Sigmoid colon (tissue), 7 donors: ENCODE measurements at places on chromosomes 16 and 17.
A peak's percentile ranks its signal among the peaks of the same experiment; 100 is the strongest.

DNA sequence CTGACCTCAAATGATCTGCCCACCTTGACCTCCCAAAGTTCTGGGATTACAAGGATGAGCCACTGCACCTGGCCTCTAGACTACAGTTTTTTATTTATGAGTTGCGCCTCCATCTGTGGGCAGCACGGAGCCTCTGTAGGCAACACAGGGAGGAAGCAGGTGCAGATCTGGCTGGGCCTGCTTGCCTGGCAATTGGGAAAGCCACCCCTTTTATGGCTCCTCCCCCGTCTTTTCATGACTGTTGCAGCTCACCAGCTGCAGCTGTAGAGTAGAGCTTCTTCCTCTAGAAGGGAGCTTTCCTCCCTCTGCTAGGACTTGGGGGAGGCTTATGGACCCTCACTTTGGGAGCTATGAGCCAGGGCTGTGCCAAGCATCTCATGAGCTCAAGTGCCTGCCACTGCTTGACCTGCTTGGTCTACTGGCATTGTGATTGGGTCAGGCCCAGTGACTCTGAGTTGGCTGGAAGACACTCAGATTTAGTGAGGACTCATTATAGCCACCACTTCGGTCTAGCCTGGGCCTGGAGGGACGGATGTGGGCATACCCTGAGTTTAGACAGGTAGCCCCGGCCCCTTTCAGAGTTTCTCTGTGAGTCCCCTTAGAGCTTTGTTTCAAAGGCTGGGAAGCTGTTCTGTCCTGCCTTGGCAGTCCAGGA, 6.9 kb upstream of the SLC7A6 start:
- no peak for DNase-seq

DNA sequence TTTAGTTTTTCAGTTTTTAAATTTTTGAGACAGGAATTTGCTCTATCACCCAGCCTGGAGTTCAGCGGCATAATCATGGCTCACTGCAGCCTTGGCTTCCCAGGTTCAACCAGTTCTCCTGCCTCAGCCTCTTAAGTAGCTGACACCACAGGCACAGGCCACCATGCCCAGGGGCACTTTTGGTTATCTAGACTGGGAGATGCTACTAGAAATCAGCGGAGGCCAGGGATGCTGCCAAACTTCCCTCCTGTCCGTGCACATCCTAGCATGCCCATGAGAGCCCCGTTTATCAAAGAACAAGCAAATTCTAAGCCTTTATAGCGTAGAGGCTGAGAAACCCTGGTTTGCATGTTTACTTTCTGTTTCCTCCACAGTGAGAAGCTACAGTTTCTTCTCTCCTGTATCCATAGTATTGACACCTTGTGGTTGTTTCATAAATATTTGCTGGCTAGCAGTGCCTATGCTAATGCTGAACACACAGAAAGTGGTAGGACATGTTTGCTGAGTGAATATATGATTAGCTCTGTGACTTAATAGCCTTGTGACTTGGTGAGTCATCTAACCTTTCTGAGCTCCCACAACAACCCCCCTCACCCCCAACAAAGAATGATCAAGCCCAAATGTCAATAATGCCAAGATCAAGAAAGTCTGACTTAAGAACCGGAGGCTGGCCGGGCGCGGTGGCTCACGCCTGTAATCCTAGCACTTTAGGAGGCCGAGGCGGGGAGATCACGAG, 39.2 kb upstream of the MAF start:
- DNase-seq = no peak

- no peak for DNase-seq
Observed at GRCh38 chr16:77868478-77868877, 80.1 kb downstream of the VAT1L start.

- no peak for DNase-seq
Observed at GRCh38 chr16:19119564-19119963, 5.8 kb downstream of the ITPRIPL2 start.

- no peak for DNase-seq
Observed at GRCh38 chr16:82584553-82585152, 42.1 kb upstream of the CDH13 start.

GRCh38 chr17:51298508-51299371, 38.4 kb downstream of the UTP18 start:
- no peak for DNase-seq

DNA sequence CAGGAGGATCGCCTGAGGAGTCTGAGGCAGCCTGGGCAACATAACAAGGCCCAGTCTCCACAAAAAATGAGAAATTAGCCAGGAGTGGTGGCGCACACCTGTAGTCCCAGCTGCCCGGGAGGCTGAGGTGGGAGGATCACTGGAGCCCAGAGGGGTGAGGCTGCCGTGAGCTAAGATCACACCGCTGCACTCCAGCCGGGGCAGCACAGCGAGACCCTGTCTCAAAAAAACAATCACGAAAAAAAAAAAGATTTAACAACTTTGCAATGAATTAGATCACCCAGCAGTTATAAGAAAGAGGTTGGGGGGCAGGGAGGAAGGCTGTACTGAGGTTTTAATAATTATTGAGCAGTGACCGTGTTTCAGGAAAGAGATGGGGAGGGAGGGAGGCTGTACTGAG, 49.4 kb downstream of the RPH3AL start:
- no peak for DNase-seq

- peak; percentile 83 for DNase-seq
Observed at GRCh38 chr16:46853713-46854443, 22.9 kb upstream of the C16orf87 start.

- DNase-seq = no peak
Observed at GRCh38 chr17:62351176-62351575, 29.2 kb upstream of the EFCAB3 start.

GRCh38 chr17:78484271-78485246, 92.6 kb downstream of the DNAH17 start:
- DNase-seq = no peak

GRCh38 chr17:6557040-6557438, 684 bp upstream of the PITPNM3 start:
- no peak for DNase-seq

- DNase-seq = peak; percentile 97
Observed at GRCh38 chr17:55750750-55751657, at the start of gene PCTP. Gene PCTP, plus strand, starts transcription at chr17:55751051. Its CDS starts 53 bp downstream, at chr17:55751104.

DNA sequence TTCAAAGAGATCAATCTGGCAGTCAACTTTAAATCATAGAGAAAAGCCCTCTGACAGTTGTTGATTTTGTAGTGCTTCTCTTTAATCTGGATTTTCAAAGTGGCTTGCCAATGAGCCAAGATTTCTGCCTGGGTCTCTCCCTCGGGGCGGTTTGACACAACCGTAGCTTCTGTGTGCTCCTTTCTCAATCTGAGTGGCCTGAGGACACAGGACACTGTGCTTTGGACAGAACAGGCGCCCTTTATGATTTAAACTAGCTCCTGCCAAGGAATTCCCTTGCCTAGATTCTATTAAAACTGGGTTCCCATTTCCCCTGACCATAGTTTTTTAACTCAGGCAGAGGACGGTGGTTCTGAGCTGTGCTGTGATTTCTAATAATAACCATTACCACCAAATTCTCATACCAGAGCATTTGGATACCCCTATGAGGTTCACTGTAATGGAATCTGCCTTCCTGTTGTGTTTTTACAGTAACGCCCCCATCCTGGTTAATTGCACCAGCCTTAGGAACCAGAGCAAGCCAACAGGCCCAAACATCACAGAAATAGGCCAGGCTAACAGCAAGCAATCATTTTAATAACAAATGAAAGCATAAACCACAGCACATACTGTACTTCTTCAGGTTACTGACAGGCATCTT, 4.0 kb downstream of the ZFHX3 start:
- no peak for DNase-seq

GRCh38 chr17:35612924-35613521, 25.9 kb downstream of the AP2B1 start:
- no peak for DNase-seq

GRCh38 chr17:41505007-41505808, at the start of gene KRT13:
Gene KRT13, minus strand, starts transcription at chr17:41505612. Its CDS starts 62 bp downstream, at chr17:41505550.
- no peak for DNase-seq

GRCh38 chr17:79651761-79652160, 40.9 kb upstream of the RBFOX3 start:
- DNase-seq = peak; percentile 87

DNA sequence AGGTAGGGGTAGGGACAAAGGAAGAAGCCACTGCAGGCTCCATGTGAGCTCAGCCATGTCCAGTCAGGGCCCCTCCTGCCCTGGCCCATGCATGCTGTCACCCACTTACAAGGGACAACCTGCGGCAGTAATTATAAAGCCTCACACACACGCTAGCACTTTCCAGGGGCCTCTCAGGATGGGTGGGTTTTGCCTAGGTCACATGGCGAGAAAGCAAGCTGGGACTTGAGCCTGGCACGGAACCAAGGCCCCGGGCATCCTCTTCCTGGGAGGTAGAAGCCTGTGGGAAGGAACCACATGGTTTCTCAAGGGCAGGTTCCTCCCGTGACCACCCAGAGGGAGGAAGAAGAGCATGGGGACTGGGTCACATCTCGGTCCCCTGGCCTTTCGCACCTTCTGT, 7.0 kb downstream of the ZNF319 start:
- no peak for DNase-seq

GRCh38 chr16:71923941-71924690, 28.8 kb downstream of the IST1 start:
- no peak for DNase-seq

- no peak for DNase-seq
Observed at GRCh38 chr17:17366235-17366634, 63.1 kb downstream of the NT5M start.

DNA sequence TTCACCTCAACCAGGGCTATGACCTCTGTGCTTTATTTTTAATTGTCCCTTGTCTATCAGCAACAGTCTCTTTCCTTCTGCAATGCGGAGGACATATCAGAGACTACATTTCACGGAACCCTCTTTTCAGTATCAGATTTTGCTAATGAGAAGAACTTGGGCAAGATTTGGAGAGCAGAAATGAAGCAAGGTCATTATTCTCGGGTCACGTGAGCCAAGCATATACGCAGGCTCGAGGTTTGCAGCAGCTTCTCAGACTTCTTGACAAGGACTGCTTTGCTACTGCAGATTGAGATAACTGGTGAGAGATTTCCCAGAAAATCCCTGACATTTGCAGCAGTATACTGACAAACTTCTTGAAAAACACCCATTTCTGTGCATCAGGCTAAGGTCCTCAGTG, 30.4 kb downstream of the ABCA10 start:
- DNase-seq = no peak

DNA sequence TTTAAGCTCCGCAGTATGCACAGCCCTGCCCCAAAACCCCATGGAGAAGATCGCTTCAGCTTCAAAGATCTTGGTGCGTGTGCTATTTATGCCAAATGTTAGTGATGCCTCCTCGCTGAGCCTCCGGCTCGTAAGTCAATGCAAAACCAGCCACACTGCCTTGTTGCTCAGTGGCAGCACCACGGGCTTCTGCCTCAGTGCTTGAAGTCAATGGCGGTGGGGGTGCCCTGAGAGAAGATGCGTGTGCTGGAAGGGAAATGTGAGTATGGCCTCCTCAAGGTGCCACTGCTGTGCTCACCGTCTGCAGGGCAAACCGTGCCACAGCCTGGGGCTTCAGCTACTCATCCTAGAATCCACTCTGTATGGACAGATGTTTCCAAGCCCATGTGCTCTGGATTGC, 121.9 kb downstream of the XYLT1 start:
- DNase-seq = no peak

DNA sequence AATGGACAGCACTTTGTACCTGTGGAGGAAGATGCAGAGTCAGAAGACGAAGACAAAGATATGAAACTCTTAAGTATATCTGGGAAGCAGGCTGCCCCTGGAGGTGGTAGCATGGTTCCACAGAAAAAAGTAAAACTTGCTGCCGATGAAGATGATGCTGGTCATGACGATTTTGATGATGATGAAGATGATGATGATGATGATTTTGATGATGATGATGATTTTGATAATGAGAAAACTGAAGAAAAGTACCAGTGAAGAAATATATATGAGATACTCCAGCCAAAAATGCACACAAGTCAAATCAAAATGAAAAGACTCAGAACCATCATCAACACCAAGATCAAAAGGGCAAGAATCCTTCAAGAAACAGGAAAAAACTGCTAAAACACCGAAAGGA, 268.5 kb upstream of the EEF2KMT start:
- no peak for DNase-seq

DNA sequence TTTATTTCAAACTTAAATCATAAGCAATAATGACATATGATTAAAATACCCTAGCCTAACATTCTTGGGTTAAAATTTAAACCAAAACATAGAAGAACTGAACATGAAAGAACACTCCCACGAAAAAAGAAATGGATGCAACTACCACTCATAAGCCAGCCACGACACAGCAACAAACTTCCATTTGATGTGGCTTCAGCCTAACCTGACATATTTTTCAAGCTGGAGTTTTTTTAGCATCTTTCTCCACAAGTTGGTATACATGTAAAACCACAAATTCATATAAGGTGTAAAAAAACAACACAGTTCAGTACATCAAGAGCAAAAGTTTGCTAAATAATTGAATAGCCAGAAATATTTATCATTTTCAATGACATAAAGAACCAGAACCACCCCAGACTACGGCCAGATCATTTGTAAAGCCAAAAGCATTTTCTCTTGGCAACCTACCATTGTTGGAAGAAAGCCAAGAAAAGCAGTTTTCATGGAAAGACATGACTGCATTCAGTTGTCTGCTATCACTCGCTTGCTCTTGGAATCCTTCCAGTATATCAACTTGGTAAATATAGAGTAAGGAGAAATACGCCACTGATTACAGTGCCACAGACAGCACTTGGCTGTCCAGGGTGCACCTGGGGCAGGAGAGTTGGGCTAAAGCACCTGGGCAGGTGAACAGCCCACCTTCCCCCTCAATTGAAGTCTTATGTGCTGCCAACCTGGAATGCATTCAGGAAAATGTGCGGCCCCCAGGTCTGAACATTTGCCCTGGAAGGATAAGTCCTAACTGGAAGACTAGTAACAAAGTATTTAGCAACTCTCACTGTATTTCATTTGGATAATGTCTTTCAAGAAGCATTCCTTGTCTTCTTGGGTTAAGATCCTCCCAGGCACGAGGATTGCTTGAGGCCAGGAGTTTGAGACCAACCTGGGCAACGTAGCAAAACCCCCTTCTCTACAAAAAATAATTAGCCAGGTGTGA, 60.5 kb downstream of the CREBBP start:
- DNase-seq = no peak

DNA sequence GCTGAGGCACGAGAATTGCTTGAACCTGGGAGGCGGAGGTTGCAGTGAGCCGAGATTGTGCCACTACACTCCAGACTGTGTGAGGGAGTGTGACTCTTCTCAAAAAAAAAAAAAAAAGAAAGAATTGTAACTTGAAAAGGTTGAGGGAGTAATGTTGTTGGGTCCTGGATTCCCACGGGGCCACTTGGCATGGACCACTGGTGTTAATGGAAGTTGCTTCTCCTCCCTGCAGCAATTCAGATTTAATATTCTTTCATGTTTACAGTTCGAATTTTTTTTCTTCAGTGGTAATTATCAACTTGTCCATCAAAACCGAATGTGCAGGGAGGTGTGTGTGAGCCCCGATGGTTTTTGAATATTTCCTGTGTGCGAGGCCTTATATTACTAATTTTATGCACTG, 7.2 kb downstream of the EPN2 start:
- DNase-seq = peak; percentile 43

DNA sequence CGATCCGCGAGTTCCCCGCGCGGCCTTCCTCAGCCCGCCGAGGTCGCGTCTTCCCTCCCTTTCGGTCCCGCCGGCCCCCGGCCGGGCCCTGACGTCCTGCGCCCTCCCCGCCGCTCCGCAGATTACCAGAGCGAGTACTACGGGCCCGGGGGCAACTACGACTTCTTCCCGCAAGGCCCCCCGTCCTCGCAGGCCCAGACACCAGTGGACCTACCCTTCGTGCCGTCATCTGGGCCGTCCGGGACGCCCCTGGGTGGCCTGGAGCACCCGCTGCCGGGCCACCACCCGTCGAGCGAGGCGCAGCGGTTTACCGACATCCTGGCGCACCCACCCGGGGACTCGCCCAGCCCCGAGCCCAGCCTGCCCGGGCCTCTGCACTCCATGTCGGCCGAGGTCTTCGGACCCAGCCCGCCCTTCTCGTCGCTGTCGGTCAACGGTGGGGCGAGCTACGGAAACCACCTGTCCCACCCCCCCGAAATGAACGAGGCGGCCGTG, 5.4 kb downstream of the LHX1 start:
- no peak for DNase-seq
